ENCODE measurements at places on chromosomes 4 and X.
A peak's percentile ranks its signal among the peaks of the same experiment; 100 is the strongest.

- no peak for DNase-seq
Measured at GRCh38 chr4:155143512-155143911, 64.9 kb upstream of the NPY2R start.

- no peak for DNase-seq
Measured at GRCh38 chr4:78267790-78268189, 210.7 kb downstream of the FRAS1 start.

DNA sequence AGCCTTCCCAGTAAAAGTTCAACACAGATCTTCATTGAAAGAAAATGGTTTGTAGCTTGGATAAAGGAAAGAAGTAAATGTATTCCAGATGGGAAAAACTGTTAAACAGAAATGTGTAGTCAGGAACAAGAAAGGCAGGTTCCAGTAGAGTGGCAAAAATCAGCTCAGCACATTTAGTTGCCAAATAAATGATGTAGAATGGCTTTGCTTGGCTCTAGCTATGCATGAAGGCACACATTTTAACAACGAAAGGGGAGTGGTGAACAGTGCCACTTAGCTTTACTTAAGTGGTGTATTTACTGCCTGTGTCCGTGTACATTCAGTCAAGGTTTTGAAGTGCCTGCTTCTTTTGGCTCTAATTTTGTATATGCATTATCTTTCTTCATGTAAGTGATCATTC is 644.5 kb upstream of the ATOH1 start:
- DNase-seq: peak; percentile 2

GRCh38 chr4:3217771-3218170 is 31.2 kb upstream of the MSANTD1 start:
- DNase-seq: no peak

GRCh38 chr4:102350634-102351033 is 5.4 kb upstream of the SLC39A8 start:
- DNase-seq: no peak

DNA sequence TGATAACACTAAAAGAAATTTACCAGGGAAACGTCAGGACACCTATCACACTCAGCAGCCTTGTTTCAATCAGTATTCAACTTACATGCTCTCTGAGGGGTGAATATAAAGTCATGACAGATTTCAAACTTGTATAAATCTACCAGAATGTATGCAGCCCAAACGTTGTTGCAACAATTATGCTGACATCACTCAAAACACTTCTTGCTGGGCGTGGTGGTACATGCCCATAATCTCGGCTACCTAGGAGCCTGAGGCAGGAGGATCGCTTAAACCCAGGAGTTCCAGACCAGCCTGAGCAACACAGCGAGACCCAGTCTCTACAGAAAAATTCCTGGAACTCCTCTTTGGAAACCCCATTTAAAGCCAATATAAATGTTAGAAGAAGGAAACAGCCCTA is 266.6 kb upstream of the GPC4 start:
- DNase-seq: no peak

- DNase-seq: no peak
Measured at GRCh38 chr4:76851375-76851774, 46.6 kb downstream of the SOWAHB start.

DNA sequence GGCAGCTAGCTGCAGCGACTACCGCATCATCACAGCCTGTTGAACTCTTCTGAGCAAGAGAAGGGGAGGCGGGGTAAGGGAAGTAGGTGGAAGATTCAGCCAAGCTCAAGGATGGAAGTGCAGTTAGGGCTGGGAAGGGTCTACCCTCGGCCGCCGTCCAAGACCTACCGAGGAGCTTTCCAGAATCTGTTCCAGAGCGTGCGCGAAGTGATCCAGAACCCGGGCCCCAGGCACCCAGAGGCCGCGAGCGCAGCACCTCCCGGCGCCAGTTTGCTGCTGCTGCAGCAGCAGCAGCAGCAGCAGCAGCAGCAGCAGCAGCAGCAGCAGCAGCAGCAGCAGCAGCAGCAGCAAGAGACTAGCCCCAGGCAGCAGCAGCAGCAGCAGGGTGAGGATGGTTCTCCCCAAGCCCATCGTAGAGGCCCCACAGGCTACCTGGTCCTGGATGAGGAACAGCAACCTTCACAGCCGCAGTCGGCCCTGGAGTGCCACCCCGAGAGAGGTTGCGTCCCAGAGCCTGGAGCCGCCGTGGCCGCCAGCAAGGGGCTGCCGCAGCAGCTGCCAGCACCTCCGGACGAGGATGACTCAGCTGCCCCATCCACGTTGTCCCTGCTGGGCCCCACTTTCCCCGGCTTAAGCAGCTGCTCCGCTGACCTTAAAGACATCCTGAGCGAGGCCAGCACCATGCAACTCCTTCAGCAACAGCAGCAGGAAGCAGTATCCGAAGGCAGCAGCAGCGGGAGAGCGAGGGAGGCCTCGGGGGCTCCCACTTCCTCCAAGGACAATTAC is 1.4 kb downstream of the AR start:
- DNase-seq: no peak

- no peak for DNase-seq
Measured at GRCh38 chr4:153119626-153120025, 84.6 kb upstream of the TRIM2 start.

- DNase-seq: no peak
Measured at GRCh38 chr4:74268643-74269042, 39.6 kb upstream of the EPGN start.

DNA sequence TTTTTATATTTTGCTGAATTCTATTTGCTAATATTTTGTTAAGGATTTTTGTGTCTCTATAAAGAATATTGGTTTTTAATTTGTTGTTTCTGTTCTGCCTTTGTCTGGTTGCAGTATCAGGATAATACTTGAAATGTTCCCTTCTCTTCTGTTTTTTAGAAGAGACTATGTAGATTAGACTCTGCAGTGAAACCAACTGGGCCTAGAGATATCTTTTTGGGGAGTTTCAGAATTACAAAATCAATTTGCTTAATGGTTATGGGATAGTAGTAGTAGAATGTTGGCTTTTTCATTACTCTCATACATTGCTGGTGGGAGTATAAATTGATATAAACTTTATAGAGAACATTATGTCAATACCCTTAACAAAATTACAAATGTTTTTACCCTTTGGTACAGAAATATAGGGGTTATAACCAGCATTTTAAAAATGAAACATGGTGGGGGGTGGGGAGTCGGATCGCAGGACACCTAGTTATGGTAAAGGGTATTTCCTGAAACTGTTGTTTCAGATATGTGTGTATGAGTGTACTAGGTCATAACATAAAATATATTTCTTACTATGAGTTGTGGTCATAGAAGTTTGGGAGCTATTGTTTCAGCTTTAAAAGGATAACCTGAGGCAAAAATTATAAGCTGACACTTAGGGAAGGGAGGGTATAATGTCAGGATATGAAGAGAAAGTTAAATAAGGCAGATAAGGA is 29.0 kb downstream of the CLOCK start:
- DNase-seq: no peak

GRCh38 chr4:105784761-105785160 is 76.2 kb downstream of the GSTCD start:
- DNase-seq: no peak

DNA sequence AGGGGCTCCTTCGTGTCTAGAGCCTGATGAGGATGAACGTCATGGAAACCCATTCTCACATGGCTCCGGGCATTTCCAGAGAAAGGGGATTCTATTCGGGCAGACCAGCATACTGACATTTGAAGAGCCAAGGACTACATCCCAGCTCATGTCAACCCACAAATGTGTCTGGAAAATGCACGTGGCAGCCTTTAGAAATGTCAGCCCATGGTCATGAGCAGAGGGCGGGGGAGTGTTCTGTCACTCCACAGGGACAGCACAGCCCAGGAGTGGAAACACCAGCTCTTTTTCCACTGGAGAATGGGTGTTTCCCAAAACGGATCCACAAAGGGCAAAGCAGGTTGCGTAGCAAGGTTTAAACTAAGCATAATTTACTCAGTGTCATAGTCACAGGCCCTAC is 207.0 kb downstream of the BCOR start:
- DNase-seq: no peak

DNA sequence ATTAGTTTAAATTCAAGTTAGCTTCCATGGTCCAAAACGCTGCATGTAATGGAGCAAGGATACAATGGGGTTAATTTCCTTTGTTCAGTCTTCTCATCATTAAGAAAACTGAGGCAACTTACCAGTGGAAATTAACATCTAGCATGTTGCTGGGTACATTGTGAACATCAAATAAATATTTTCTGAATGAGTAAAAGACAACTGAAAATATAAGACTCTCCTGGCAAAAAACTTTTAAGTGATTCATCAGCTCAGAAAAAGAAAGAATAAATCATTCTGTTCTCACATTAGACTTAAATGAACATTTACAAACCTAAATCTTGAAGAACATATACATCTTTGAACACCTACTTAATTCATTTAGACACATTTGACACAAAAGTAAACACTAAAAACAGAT is 138.4 kb upstream of the ETNPPL start:
- no peak for DNase-seq

GRCh38 chr4:132227151-132227856 is 921.8 kb upstream of the PCDH10 start:
- DNase-seq: no peak

- no peak for DNase-seq
Measured at GRCh38 chrX:101485212-101485949, at the start of gene ARMCX4. ARMCX4 (plus strand) TSS chrX:101485456; CDS start chrX:101488590, 3,134 bp downstream.

- DNase-seq: no peak
Measured at GRCh38 chrX:17020851-17021821, 74.7 kb downstream of the REPS2 start.

DNA sequence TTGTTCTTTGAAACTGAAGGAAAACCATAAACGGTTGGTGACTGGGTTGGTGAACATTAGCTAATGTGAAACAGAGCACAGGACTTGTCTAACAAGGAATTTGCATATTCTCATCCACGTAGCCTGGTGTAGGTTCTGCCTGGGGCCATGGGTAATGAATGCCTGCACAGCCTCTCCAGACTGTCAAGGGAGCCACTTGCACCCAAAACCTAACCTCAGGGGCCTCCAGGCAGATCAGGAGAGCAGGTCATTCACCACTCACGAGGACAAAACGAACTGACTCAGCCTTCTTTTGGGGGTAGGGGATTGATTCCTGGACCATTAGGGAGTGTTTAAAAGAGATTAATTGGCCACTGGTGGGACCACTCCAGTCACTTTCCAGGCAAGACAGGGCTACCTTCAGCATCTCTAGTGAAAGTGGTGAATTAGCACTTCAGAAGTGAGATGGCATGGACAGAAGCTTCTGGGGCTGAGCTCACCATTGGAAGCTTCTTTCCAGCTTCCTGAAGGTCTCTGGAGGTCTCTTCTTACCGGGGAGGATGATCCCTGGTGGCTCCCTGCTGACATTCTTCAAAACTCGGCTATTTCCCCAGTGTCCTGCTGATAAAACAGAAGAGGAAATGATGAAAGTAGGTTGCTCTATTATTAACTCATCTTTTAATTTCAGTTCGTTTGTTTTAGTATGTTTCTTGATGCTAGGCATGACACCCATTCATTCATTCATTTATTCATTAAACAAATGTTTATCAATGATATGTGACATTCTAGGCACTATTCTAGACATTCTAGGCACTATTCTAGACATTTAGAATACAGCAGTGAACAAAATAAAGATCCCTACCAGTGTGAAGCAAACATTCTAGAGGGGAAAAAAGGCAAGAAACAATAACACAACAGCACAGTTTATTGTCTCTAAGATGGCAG is 104.5 kb upstream of the LNX1 start:
- peak; percentile 87 for DNase-seq

- no peak for DNase-seq
Measured at GRCh38 chr4:121728066-121728465, 31.3 kb upstream of the ANXA5 start.

DNA sequence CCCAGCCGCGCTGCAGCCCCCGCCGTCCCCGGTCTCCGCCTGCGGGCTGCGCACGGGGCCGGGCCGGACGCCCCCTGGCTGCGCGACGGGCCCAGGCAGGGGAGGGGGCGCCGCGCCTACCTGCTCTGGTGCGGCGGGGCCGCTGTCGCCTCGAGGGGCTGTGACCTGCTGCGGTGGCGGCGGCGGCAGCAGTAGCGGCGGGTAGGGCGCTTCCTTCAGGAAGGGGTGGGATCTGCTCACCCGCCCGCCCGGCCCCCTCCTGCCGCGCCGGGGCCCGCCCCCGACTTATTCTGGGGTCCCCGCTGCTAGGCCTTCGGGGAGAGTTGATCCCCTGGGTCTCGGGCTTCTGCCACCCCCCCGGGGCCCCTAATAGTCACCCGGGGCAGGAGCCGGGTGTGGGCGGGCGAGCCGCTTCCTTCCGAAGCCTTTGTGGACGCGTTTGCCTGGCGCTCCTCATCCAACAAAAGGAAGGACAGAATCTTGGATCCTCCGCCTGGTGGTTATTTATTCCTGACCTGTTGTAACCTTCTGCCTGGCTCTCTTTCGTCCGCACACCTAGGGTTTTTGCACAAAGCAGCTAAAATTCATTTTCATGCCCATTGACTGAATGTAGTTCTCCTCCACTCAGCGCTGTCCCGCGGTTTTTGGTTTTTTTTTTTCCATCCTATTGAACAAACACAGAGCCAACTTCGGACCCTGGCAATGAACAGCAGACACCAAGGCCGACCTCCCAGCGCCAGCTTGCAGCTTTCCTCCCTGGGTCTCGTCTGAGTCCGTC is at the start of gene TMEM150C:
TMEM150C (minus strand) TSS at position 203 of the 778 bp plus-strand sequence. CDS start 57,331 bp downstream, outside the sequence.
- DNase-seq: peak; percentile 6

DNA sequence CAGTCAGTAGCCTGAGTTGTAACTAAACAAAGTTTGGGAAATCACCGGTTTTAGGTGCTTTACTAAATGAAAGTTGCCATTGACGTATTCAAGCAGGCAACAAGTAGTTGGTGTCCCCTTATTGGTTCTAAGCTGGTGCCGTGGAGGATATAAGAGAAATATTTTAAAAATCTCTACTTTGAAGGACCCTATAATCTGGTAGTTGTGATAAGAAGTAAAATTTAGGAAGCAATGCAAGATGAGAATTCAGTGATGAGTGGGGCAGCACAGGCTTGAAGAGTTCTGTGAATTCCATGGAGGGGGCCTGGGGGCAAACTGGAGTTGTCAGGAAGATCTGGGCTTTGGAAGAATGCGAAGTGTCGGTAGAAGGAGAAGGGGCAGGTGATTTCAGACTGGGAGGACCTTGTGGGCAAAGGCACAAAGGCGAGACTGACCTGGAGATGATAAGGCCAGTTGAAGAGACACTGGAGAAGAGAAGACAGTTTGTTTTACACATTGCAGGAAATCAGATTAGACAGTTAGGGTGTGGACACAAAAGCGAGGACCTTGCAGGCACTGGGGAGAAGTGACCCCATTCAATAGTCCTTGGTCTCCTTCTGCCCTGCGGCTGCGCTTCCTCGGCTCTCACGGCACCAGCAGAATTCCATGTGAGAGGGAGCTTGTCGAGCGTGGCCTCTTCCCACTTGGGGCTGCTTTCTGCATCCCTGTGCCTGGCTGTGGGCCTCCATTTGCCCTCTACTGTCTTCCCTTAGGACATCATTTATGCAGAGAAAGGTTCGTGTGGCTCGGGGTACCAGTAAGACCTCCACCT is 1.3 kb downstream of the RHOH start:
- DNase-seq: no peak

DNA sequence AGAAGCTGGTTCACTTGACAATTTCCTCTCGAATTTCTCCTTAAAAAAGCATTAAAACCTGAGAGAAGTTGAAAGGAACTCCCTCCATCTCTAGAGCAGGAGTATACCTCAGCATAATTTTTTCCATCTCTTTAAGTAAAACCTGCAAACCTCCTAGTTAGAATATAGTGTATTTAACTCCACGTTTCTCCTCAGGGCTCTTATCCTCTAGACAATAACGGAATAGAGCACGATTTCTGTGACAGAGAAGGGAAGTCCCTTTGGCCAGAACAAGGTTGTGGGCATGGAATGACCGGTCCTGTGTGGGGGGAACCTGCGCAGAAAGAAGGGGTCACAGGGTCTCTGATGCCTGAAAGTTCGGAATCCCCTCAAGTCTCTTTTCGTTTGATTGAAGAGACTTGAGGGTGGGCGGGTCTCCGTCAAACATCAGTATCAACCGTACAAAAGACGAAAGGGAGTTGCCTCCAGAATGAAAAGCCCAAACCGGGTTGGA is 697 bp downstream of the ZNF280C start:
- peak; percentile 33 for DNase-seq
